ENCODE measurements at places on chromosomes 3 and 15.

- no peak for DNase-seq
These were observed 256.6 kb upstream of the PROK2 start for GRCh38 chr3:72041511-72041910.

DNA sequence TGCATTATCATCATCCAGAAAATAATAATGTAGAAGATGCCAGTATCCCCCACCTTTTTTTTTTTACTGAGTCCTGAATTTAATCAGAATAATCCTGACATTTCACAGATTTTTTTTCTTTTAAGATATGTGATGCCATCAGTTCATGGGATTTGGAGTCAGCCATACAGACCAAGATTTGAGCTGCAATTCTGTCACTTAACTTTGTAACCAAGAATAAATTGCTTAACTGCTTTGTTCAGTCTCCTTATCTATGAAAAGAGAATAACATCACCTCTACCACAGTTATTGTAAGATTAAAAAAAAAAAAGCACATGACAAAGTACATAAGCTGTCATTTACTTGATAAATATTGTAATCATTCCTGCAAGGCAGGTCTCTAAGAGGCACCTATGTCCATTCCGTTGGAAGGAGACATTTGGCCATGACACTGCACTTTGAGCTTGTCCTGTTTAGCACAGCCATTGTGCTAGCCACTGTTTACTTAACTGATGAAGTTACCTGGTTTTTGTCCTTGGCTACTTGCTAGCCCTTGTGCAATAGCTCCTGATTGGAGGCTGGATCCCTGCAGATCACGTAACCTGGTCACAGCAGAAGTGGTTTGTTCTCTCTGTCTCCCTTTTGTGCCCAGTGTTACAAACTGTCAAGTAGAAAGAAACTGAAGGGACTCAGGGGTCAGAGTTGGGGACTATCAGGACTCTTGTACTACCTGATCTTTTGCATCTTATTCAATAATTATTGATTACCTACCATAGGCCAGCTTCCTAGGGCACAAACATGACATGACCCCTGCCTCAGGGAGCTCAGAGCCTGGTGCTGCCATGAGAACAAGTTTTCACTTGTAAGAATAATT, 306.0 kb downstream of the WDR72 start:
- DNase-seq, result no peak

DNA sequence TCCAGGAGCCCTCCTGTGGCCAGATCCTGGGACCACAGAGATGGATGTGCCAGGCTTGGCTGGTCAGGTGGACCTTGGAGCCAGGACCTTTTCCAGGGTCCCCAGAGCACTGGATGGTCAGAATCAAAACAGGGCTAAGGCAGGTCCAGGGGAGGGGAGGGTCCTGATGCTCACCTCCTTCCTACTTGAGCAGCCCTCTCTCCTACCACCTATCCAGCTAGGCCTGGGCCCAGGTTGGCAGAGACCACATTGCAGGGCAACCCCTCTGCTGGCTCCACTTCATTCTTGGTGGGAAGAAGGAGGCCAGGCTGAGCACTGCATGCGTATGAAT, 28.5 kb upstream of the SFMBT1 start:
- no peak for DNase-seq

GRCh38 chr3:163644172-163644571, 1434.1 kb downstream of the SI start:
- DNase-seq, result no peak

DNA sequence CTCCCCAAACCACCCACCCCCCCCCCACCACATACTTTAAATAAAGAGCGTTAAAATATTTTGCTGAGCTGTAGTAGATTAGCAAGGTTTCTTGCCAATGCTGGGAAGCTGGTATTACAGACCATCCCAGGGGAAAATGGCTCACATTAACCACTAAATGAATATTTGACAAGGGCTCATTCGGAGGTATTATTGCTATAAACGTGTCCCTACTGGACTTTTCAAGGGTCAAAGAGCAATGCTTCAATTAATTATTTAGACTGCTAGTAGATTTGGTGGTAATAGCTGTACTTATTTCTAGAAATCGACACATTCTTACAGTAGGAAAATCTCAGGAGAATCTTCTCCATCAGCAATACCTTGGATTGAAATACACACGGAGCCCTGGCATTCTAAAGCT, 5.2 kb downstream of the SOX2 start:
- no peak for DNase-seq

DNA sequence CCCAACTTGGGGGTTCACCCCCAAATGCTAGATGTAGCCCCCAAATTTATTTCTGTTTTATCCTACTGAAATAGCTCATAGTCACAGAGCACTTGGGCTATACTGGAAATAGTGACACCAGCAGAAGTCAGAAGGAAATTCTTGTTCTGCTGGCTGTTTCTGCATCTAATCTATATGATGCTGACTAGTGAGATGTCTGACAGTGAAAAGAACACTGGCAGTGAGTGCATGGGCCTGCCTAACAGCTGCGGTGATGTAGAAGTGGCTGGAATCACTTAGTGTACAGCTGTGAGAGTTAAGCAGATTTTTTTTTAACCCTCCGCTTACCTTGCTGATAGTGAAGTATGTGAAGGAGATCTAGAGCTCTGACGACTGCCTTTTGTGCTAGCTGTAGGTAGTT, 14.0 kb downstream of the TTC14 start:
- no peak for DNase-seq

- no peak for DNase-seq
These were observed 1003.9 kb upstream of the CFAP20DC start for GRCh38 chr3:60053526-60054265.

GRCh38 chr15:62506217-62506805, 341.2 kb upstream of the C2CD4B start:
- no peak for DNase-seq

DNA sequence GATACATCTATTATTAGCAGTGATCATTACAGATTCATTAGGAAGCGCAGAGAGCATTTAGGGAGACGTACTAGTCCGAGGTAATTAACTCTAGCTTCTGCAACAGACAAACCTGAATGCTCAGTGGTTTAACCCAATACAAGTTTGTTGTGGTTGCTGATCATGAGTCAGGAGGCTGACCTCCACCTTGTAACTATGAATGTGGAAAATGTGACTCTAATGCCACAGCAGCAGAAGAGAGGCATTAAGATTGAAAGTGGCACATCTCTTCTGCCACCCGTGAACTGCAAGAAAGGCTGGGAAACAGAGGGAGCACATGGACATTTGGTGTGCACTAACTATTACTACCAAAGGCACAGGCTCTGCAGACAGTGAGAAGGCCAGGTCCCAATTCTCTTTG, 71.2 kb upstream of the C3orf80 start:
- no peak for DNase-seq

DNA sequence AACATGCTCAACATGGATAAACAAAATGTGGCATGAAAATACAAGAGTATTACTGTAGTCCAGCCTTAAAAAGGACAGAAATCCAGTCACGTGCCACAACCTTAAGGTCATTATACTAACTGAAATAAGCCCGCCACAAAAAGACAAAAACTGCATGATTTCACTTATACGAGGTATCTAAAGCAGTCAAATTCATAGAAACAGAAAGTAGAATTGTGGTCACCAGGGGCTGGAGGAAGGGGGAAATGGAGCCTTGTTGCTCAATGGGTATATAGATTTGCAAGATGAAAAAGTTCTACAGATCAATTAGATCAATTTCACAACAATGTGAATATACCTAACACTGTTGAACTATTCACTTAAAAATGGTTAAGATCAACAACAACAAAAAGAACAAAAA, 7.4 kb downstream of the GLB1 start:
- no peak for DNase-seq

GRCh38 chr3:135100366-135100765, 305.3 kb downstream of the EPHB1 start:
- no peak for DNase-seq

DNA sequence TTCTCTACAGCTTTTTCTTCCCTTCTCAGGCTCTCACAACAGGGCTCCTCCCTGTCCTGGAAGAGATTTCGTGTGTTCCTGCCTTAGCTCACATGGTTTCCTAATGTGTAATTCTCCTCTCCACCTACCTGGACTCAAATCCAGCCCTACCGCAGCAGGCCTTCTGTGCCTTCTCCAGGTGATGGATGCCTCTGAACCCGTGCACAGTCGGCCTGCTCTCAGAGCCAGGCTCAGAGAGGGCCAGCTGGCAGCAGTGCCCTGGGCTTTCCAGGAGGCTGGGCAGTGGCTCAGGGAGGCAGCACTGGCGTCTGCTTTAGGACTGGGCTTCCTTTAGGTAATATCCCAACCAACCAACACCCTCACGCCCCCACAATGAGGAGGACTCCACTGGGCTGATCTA, 123.2 kb upstream of the TMC3 start:
- DNase-seq, result no peak

- DNase-seq, result no peak
These were observed 534.6 kb upstream of the ATP11B start for GRCh38 chr3:182258538-182259177.

DNA sequence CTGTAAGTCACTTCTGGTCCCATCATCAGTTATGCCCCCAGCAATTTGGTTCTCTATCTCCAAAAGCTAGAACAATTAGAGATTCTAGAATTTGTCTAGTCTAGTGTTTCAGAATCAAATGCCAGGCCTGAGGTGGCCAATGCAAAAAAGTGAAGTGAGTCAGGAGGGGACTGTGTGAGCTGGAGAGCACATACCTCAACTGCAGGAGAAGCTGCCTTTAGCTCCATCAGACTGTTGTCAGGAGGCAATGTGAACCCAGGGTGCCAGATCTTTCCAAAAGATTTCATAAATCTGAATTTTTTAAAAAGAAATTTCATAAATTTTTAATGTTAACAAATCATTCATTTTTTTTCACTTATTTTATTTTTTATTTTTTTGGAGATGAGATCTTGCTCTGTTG, 80.7 kb upstream of the EOMES start:
- DNase-seq, result no peak

DNA sequence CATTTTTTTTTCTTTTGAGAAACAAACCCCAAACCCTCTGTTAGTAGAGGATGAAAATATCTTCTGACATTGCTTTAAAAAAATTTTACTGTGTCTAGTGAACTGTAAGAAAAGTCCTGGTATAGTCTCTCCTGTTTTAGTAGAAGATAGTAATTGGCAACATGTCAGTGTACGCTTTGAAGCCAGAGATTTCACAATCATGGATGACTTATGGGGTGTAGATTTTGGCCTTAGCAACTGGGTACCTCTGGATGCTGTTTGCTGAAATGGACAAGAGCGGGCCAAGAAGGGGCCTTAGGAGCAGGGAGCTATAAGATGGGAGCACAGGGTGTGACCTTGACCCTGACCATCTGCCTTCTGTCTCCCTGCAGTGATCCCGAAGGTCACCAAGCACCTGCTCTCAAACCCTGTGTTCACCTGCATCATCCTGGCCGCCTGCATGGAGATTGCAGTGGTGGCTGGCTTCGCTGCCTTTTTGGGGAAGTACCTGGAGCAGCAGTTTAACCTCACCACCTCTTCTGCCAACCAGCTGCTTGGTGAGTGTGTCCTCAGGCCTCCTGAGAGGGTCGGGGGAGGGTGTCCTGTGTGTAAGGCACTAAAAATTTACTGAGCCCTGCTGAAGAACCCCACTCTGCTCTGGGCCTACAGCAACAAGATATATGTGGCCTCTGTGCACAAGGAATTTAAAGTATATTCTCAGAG, 266.7 kb downstream of the SLCO3A1 start:
- no peak for DNase-seq

DNA sequence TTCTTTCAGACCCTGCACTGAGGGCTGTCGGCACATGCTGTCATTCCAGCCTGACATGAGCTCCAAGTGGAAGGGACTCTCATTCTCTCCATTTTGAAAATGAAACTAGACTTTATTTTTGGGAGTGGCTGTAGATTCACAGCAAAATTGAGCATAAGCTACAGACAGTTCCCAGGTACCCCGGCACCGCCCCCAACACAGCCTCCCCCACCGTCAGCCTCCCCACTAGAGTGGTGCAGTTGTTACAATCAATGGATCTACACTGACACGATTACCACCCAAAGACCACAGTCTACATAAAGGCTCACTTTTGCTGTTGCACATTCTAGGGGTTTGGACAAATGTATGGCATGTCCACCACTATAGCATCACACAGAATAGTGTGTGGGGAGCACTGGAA, 29.5 kb upstream of the FGD5 start:
- DNase-seq, result no peak

GRCh38 chr3:13172644-13173013, 99.4 kb upstream of the IQSEC1 start:
- no peak for DNase-seq

GRCh38 chr3:195059471-195060216, 211.3 kb downstream of the XXYLT1 start:
- DNase-seq, result no peak

DNA sequence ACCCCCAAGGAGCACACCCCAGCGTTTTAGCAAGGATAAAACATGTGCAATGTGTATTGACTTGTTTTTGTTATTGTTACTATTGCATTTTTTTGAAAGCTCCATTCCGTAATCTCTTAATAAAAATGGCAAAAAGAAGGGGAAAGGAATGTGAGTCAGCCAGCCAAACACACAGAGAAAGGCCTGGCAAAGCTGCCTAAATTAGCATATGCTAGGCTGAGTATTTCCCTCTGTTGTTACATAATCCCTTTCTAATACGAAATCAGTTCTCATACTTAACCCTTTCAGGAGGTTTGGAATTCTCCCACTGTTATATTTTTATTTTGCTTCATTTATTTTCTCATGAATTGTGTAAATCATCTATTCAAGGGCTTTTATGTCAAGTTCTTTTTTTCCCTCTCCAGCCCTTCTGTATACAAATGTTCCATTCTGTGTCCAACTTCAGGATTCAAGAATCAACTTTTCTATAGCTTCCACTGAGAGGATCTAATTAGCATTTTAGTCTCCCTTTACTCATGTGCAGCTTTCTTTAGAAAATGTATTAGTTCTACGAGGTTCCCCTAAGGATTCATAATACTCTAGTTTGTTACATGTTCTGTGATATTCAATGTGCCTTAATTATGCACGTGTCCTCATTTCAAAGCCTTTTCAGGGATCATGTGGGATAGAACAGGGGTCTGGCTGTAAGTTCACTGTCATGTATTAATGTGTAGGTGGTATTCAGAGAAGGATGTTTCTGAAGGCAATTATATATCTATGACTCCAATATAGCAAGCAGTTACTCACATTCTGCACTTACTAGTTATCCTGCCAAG, 9.2 kb downstream of the CADM2 start:
- no peak for DNase-seq

- no peak for DNase-seq
These were observed 1.0 kb downstream of the RFX7 start for GRCh38 chr15:56242576-56243162.

DNA sequence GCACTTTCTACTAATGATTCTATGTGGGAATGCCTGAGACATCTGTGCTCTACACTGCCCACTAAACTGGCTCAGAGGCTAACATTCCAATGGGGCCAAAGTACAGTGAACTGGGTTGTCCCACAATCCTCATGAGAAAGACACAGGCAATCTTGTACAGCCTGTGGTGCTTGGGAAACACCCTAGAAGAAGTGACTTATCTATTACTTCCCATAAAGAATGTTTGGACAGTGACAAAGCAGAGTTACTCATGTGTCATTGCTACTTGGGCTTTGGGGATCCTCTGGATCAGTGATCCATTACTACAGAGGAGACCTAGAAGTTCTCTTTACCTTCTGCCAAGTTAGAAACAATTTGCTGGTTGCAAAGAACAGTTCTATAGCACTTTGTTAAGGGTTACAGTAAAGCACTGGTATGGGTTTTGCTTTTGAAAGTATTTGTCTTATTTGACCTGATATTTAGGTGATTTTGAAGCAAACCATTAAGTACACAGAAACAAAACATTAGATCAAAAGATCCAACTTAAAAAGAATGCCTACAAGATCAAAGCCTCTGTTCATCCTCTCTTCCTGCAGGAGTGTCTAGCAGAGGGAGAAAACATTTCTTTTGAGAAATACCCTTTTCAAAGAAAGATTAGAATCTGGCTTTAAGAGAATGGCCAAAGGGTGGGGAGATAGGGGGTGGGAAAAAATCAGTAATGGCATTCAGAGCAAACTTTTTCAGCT, 75.8 kb downstream of the CTNNB1 start:
- no peak for DNase-seq

Measured in activated effector memory CD4-positive, alpha-beta T cell treated with Interleukin-2 at 50 U/mL for 16 hours (primary cell).